ENCODE measurements at places on chromosomes 13 and 19.

GRCh38 chr13:52599848-52600603 is 42.2 kb upstream of the HNRNPA1L2 start:
- peak; percentile 59 for DNase-seq

DNA sequence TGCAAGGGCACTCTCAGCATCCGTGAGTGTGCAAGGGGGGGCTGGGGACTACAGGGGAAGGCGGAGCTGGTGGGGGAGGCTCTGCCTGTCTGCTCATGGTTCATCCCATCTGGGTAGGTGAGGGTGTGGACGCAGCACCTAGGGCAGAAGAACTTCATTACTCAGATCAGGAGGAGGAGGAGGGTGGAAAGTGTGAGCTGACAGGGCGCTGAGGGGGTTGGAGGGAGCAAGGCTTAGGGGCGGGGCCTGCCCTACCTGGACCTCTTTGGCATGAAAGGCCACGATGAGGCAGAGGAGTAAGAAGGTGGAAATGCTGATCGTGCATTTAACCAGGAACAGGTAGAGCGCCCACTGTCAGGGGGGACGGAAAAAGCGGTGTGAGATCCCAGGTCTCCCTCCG is 4.5 kb downstream of the KCNN4 start:
- no peak for DNase-seq

DNA sequence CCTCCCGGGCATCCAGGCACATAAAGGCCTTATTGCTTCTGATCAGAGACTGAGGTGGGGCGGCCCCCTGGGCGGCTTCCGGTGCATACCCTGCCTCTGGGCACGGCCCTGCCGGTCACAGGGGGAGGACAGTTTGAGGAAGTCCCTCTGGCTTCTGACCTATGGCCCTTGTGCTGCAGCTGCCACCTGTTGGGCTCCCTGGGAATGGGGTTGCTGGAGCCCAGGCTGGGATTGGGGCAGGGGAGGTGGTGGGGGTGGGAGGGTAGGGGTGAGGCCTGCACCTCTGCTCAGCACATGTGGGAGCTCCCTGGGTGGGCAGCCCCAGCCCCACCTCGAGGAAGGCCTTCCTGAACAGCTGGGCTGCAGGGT is 10.7 kb downstream of the ANO8 start:
- DNase-seq = no peak

DNA sequence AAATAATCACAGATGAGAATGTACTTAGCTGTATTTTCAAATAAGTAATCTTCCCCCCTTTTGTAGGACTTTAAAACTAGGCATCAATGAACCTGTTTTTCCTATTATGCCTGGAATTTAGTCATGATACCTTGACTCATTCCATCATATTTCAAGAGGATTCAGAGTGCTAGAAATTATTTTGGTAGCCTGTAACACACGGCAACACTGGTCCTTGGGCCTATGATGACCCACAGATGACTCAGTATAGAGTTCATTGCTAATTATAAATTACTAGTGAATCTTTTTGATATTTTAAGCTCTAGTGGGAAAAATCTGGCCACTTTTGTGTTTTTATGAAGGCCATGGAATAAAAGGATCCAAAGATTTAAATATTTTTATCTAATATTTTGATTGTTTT is 26.0 kb upstream of the GARRE1 start:
- peak; percentile 59 for DNase-seq

DNA sequence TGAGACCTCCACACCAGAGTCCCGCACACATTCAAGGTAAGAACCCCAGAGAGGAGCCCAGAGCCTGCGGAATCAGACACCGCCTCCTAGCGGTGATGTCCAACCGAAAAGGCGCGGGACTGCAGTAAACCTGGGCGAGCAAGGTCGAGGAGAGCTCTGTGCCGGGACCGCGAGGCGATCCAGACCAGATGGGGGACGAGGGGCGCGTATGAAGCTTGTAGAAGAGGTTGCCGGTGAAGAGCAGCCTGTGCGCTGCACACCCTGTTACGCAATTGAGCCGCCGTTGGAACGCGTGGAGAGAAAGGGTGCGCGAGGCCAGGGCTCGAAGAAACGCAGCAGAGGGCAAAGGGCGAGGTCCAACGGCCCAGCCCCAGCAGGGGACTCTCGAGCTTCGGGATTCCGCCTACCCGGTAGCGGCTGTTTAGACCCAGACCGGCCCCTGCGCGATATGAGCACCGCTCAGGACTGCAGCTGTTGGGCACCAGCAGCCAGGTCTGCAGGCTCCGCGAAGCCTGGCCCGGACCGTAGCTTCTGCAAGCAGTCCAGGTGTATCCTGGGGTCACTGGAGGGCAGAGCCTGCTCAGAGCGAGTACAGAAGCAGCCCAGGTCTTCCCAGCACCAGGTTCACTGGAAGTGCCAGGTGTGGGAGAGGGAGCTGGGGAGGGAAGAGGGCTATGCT is 65.9 kb upstream of the ZNF599 start:
- peak; percentile 22 for DNase-seq

DNA sequence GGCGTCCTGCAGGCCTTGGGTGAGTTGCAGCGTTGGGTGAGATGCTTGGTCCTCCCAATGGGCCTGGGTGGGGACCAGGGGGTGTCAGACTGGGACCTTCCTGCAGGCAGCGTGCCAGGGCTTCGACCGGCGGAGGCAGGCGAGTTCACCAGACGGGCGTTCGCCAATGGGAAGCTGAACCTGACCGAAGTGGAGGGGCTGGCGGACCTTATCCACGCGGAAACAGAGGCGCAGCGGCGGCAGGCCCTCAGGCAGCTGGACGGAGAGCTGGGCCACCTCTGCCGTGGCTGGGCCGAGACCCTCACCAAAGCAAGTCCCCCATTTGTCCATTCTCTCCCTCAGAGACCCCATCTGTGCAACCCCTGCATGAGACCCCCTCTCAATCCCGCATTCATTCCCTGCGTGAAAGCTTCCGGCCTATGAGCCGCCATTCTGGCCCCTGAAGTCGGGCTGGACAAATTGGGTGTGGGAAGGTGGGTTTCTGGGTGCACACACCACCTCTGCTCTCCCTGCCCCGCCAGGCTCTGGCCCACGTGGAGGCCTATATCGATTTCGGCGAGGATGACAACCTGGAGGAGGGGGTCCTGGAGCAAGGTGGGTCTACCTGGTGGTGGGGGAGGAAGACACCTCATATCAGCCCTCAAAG is 1.2 kb downstream of the GTPBP3 start:
- DNase-seq = no peak

GRCh38 chr19:47713046-47714021 is at the start of gene EHD2:
Gene EHD2 (plus strand): TSS chr19:47713422. CDS start chr19:47716613, 3,191 bp downstream.
- peak; percentile 77 for DNase-seq

GRCh38 chr13:68676513-68677115 is 1431.0 kb upstream of the ATXN8OS start:
- DNase-seq = no peak

DNA sequence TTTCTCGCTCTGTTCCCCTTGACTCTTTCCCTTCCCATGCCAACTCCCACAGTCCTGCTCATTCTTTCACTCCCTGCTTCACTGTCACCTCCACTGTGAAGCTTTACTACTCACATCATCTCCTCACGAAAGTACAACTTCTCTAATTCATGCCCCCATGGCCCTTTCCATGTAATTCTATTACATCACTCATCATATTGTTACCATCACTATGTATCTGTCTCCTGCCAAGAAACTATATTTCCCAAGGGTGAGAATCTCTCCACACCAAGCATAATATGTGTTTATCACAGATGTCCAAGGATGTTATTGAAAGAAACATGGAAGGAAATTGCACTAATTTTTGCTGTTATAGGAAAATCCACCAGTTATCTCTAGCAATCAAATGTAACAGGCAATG is 37.2 kb upstream of the LRCH1 start:
- DNase-seq = no peak

DNA sequence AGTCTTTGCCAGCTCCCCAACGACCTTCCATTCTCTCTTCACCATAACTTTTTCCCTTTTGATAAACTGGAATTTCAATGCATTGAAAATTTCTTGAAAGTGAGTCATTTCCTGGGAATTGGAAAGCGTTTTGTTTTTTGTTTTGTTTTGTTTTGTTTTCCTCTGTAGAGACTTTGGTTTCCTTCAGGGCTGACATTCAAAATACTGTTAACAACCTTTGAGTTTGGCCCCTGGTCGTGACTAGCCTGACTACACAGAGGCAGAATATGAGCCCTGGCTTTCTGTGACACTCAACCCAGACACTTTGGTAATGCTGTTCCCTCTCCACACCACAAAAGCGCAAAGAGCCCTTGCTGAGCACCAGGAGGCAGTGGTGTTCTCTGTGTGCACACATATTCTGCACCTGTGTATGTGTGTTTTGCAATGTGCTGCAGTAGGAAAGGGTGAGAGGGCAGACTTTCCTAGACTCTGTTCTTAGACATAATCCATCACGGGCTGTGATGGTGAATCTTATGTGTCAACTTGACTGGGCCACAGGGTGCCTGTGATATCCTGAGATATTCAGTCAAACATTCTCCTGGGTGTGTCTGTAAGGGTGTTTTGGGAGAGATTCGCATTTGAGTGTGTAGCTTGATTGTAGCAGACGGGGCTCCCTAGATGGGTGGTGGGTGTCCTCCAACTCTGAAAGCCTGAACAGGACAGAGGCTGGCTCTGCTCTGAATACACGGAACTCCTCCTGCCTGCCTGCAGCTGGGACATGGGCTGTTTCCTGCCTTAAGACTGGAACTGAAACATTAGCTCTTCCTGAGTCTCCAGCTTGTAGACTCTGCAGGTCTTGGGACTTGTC is 29.5 kb upstream of the ANKRD10 start:
- peak; percentile 70 for DNase-seq

DNA sequence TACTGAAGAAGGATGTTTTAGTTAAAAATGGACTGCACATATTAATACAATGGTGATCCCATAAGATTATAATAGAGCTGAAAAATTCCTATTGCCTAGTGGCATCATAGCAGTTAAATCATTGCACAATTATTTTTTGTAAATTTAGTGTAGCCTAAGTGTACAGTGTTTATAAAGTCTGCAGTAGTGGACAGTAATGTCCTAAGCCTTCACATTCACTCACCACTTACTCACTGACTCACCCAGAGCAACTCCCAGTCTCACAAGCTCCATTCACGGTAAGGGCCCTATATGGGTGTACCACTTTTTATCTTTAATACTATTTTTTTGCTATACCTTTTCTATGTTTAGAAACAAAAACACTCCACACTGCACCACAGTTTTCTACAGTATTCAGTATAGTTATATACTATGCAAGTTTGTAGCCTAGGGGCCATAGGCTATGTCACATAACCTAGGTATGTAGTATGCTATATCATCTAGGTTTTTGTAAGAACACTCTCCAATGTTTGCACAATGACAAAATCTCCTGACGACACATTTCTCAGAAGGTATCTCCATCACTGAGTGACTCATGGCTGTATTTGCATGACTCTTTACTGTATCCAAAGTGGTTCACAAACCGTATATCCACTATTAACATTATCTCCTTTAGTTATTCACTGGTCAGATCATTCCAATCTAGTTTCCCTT is 536.0 kb downstream of the KLF12 start:
- DNase-seq = peak; percentile 80

- no peak for DNase-seq
These were observed 1.2 kb upstream of the ZFP36 start for GRCh38 chr19:39405261-39405957.

DNA sequence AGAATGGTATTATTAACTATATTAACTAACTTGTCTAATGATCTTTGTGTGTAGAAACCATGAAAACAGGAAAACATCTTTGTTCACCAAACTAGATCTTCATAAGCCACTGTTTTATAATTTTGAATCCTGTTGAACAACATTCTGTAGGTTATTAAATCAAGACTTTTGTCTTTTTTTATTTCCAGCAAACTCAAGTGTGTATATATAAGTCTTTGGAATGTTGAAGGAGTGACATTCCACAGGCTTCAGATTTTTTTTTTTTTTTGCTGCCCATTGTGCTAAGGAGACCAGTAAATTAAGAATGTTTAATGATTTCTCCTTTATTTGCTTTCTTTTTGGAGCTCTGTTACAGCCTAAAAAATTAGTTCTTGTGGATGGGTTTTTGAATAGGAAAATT is 89.6 kb downstream of the LMO7 start:
- no peak for DNase-seq

DNA sequence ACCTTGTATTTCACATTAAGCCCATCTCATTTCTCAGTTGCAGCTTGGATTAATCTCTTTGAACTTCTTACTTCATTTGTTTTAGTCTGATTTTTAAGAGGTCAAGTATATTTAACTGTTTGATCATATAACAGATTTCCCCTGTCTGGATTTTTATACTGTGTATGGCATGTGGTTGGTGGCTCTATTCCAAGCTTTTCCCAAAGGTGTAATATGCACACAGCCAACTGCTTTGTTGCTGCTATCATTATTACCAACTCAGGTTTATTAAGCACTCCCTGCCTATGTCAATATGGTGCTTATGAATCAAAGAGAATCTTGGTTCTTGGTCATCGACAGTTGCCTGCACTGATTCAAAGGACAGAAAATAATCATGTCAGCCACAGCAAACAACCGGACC is 92.6 kb downstream of the RAP2A start:
- no peak for DNase-seq

DNA sequence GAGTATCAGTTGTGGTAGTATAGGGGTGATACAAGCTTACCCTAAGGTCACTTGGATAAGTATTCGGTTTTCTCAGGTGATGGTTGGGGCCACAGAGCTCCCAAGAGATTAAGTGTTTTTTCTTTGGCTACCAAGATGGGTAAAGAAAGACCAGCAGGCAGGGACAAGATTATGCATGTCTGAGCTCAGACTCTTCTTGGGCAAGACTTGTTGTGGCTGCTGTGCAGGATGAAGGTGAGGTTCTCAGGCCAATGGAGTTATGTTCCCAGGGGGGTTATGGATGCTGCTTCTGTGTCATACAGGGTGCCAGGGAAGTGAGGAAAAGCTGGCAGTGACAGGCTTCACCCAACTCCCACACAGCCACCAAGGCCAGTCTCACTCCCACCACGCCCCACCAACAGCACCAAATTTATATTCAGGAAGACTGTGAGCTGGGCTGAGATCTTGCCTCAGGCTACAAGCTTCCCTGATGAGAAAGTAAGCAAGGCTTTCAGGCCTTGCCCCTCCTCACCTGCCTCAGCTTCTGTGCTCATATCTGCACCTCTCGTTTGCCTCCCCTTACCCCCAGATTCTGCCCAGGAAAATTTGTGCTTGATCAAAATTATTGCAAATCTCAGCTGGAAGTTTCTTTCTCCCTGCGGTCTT is 511.8 kb upstream of the SLITRK1 start:
- no peak for DNase-seq

- no peak for DNase-seq
These were observed 7.0 kb downstream of the FAM124A start for GRCh38 chr13:51229101-51229719.

DNA sequence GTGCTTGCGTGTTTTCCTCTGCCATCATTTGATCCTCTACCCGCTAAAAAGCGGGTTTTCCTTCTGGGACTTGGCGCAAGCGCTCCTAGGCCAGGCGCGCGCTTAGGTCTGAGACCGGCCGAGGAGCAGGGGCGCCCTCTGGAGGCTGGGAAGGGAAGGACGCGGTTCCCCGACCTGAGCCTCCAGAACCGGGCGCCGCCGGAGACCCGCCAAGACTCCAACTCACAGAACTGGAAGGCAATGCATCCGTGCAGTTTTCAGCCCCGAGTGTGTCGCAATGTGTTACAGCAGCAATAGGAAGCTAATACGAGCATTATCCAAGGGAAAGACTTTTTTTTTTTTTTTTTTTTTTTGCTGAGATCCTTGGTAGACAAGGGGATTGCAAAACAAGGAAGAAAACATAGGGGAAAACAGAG is 190.9 kb downstream of the COL4A1 start:
- DNase-seq = peak; percentile 73
